ENCODE measurements at places on chromosomes 4 and X.

DNA sequence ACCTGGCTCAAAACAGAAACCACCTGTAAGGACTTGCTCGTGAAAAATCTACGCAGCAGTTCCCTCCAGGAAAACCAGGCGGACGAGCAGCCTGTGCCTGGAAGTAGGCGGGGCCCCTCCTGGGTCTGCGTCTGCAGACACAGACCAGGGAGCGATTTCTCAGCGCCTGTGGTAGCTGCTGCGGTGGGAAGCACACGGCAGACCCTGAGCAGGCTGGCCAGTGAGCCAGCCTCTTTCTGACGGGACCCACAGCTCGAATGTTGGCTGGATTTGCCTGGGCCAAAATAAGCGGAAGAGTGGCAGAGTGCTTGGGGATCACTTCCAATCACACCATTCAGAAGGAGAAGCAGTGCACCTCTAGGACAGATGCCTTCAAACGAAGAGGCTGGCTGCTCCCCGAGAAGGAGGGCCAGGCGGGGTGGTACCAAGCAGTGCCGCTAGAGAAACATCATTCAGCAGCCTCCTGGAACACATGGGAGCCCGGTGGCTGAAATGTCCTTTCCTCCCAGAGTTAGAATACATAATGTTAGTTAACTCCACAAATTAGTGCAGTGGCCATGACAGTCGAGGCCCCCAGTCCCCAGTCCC, 85.9 kb downstream of the GATB start:
- DNase-seq = no peak

GRCh38 chr4:145251391-145251790, 71.0 kb upstream of the OTUD4 start:
- DNase-seq = no peak

- no peak for DNase-seq
Observed at GRCh38 chr4:87185146-87185870, 35.1 kb downstream of the KLHL8 start.

DNA sequence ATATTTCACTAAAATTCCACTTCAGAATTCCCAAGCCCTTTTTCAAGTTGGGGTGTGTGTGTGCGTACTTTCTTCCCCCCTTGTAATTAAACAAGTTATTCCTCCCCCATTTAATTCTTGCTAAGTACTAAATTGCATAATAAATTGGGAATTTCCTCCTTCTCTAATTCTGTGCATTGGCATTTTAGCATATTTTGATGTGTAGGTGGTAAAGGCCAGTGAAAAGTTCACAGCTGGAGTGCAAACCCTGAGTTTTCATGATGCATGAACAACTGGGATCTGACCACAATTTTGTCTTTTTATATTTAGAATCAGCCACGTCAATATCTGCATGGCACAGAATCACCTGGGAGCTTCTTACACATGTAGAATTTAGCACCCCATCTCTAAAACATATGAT, 18.5 kb downstream of the ANXA3 start:
- DNase-seq = no peak

DNA sequence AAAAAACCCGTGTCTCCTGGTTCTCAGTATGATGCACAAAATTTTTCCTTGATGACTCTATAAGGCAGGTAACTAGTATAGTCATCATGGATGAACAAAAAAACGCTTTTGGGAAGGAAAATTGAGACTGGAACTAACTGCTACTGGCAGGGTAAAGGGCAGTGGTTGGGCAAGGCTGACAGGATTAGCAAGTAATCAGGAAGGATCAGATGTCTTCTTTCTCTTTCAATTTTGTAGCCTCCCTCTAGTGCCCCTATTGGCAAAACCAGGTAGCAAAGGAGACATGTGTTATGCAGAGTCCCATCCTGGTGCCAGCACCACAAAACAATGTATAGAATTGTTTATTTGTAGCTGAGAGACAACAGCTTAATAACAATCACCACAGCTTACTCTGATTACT, 12.8 kb upstream of the SLITRK4 start:
- no peak for DNase-seq

- DNase-seq = no peak
Observed at GRCh38 chrX:92260102-92260501, 480.9 kb downstream of the PCDH11X start.

DNA sequence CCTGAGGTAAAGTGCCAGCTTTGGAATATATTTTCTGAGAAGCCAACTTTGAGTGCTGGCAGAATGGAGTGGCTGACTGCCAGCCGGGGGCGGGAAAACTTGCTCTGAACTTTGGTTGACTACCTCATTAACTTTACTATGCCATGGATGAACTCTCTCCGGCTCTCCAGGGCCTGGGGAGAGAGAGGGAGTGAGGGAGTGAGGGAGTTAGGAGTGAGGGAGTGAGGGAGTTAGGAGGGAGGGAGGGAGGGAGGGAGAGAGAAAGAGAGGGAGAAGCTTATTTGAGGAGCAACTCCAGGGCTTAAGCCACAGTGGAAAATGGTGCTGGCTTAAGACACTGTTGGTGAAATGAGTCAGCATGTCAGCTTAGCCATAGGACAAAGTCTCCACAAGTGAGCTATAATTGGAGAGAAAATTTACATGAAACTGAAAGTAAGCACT, 280.9 kb upstream of the RPS6KA3 start:
- DNase-seq = peak; percentile 39

DNA sequence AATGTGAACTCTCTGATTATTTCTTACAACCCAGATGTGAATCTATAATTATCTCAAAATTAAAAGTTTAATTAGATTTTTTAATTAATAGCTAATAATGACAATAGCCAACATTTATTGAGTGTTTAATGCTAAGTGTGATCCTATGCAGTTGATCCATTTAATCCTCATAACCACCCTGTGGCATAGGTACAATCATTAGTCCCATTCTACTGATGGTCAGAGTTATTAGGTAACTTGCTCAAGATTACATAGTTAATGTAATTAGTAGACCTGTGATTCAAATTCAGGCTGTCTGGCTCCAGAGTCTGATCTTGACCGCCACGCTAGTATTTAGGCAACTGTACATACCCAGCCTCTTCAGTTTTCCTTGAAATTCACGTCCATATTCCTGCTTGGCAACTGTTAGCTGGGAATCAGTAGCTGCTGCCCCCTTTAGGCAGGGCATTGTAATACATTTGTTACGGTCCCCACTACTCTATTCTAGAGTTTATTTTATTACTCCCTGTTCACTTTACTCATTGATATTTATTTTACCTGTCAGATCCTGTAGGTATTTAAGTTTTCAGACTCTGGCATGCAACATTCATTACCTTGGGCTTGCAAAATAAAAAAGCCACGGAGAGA, 20.6 kb upstream of the TEC start:
- no peak for DNase-seq

GRCh38 chrX:10620121-10620699, at the start of gene MID1:
Gene MID1 (minus strand): TSS chrX:10620585. CDS start chrX:10567547, 53,038 bp downstream.
- DNase-seq = no peak

DNA sequence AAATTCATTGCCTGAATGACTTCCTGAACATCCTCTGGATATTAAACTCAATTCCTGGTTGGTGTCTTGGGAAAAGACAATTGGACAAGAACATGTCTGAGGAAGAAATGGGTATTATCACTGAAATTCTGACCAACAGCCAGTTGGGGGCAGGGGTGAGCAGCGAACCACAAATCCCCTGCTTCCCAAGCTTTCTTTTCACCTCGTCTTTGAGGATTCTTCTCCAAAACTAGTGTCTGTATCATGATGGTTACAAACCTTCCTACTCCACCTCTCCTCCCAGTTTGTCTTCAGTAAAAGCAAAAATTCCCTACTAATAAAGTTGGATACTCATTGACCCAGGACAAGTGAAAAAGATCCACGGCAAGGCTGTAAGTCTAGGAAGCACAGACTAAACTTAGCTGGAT, 48.3 kb upstream of the WDR1 start:
- DNase-seq = no peak
